NCI-H187 treated with DMSO at 0.1 percent for 48 hours (cell line): ENCODE measurements at places on chromosomes 12 and 14.

DNA sequence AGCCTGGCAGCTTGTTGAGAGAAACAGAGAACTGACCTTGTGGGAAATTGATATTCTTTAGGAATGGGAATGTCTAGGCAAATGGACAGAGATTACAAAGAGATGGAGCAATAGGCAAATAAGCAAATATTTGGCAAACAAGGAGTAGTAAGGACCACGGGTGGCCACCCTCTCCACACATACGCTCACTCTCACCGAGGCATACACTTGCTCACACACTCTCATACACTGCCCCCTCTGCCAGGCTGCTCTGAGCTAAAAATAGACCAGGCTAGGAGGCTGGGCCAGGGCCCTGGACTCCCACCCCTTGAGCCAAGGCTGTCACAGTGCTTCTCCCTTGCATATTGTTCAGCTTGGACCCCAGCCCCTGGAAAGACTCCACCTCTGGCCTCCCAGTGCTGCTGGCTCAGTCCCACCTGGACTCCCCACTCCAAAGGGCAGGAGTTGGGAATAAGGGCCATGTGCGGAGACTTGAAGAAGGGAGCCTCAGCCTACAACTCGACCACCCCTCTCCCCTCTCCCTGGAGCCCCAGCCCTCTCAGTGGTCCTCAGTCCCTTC is 1.1 kb downstream of the PPP1R1A start:
- DNase-seq, result no peak

GRCh38 chr12:98402091-98402490 is 113.3 kb upstream of the TMPO start:
- DNase-seq, result no peak

DNA sequence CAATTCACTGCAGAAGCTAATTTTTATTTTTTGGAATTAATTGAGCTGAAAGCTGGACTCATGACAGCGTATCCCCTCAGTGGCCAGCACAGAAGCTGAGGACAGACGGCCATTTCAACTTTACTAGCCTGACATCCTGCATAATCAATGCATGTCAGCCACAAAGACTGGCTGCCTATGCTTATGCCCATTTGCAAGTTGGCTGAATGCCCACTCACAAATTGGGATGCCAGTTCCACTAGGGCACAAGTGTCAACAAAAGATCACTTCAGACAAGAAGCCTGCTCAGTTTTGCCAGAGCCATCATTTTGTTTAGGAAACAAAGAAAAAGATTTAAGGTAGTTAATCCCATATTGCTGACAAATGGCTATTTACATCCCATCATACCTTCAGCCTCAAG is 417.6 kb downstream of the NOVA1 start:
- no peak for DNase-seq

GRCh38 chr14:102121567-102121966 is 18.1 kb upstream of the WDR20 start:
- no peak for DNase-seq

GRCh38 chr12:76706761-76707160 is 57.2 kb upstream of the ZDHHC17 start:
- DNase-seq, result no peak

DNA sequence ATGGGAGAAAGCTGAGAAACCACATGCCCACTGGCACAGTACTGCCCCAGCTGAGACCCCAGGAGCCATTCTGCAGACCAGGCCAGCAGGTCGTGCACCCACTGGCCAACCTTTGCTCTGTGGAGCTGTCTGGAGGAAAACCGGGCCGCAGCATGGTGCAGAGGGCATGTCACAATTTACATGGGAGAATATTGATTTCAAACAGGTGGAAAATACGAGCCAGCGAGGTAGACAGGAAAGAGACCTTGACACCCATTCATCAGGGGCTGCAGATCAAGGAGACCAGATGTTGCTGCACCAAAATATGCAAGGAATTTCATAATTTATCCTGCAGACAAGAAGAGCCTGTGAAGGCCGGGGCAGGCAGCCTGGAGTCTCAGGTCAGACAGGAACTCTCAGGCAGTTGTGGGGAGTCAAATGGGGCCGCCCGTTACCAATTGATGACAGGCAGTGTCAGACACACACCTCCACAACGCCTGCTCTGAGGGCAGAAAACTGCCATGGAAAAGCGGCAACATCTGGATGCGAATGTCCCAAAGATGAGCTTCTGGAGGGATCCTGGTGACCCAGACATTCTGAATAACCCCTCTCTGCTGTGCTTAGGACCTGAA is 74.6 kb upstream of the BCL11B start:
- DNase-seq, result no peak

DNA sequence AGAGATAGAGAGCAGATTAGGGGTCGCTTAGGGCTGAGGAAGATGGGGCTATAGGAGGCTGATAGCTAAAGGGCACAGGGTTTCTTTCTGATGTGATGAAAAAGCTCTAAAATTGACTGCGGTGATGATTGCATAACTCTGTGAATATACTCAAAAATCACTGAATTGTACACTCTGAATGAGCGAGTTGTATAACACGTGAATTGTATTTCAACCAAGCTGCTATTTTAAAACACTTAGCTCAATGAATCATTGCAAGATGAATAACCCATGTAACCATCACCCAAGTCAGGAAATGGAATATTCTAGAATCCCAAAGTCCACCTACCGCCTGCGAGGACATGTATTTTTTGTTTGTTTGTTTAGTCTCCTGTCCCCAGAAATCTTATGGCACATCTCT is 60.1 kb upstream of the CCND2 start:
- DNase-seq, result no peak

DNA sequence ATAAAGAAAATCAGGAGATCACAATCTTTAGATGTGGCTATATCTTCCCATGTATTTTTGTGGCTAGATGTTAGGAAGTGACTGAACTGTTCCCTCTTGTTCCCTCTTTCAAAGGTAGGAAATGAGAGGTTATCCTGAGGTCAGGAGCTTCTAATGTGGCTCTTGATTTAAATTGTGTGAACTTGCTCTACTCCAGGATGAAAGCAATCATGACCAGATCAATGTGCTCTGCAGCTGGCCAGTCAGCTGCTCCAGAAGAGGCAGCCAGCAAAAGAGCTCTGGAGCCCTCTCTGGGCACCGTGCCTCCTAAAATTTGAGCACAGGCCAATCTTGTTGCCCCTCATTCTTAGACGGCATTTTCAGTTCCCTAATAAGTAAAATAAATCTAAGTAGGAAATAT is 32.0 kb downstream of the CDK17 start:
- no peak for DNase-seq

GRCh38 chr12:12456637-12457036 is 99.8 kb downstream of the BORCS5 start:
- no peak for DNase-seq
